GF-D8 (cell line): ENCODE measurements at places on chromosomes 1 and 21.

- DNase-seq: no peak
Measured at GRCh38 chr1:246592695-246593094, 26.4 kb downstream of the CNST start.

- peak; percentile 56 for DNase-seq
Measured at GRCh38 chr1:151326619-151327222, 495 bp downstream of the PI4KB start.

- no peak for DNase-seq
Measured at GRCh38 chr1:71610476-71610875, 529.6 kb upstream of the ZRANB2 start.

DNA sequence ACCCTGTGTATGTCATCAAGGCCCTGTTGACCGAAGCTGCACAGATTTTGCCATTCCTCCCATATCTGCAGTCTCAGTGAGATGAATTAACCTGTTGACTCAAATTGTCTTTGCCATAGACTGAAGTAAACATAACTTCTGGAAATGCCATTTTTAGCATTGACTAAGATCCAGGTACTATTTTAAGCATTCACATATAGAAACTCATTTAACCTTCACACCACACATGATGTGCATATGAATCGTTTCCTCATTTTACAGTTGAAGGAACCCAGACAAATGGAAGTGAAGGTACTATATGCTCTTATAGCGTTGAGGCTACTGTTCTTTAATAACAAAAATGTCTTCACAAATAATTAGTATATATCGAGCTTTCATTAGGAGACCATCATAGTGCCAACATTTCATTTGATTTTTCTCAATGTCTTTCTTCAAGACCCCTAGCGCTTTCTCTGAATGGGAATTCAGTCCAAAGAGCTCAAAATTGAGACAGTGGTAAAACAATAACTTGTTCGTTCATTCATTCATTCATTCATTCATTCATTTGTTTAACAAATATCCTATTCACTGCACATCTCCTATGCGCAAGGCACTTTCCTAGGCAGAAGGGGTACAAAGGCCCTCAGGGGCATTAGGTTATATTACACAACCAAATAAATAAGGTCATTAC lies 444.7 kb downstream of the ADGRL2 start:
- DNase-seq: no peak

- no peak for DNase-seq
Measured at GRCh38 chr1:67836769-67837168, 3.5 kb upstream of the GNG12 start.

GRCh38 chr1:66262208-66262963 lies 271.6 kb upstream of the SGIP1 start:
- DNase-seq: no peak

- no peak for DNase-seq
Measured at GRCh38 chr1:78432016-78432415, 58.8 kb upstream of the PTGFR start.

DNA sequence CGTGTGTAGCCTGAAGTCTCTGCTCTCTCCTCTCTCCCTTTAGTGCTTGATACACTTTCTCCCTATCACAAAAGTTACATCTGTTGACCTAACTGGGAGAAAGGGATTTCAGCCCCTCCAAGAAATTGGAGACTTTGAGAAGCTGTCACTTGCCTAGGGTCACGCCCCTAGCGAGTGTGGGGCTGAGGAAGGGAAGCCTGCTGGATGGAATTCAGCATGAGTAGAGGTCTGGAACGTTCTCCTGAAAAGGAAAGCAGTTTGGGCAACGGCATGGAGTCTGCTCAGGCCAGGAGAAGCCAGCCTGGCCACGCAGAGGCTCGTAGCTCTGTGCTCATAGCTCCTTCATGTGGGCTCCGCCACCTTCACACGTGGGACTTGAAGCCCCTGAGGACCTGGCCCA lies 22.4 kb downstream of the COL16A1 start:
- no peak for DNase-seq

DNA sequence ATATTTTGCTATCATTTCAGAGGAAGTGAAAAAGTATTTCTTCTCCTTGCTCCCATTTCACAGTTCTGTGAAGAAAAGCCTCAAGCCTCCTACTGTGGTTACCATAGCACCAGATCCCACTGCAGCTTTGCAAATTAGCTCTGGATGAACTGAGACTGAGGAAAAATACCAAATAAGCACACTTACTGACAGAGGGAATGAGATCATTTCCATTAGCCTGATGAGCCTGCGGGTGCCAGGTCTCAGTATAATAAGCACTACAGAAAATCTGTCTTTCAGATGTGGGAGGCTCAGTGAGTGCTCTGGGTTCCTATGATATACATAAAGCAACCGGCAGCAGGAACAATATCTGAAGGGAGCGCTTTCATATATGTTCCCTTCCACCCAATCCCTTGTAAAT lies 21.4 kb downstream of the XKR8 start:
- no peak for DNase-seq

- peak; percentile 31 for DNase-seq
Measured at GRCh38 chr1:3453203-3453761, 1.2 kb upstream of the ARHGEF16 start.

- no peak for DNase-seq
Measured at GRCh38 chr1:233168384-233168783, 127.1 kb downstream of the PCNX2 start.

GRCh38 chr1:160451119-160451858 lies 50.9 kb downstream of the VANGL2 start:
- DNase-seq: no peak

- peak; percentile 75 for DNase-seq
Measured at GRCh38 chr1:180163041-180163440, 8.4 kb downstream of the QSOX1 start.

DNA sequence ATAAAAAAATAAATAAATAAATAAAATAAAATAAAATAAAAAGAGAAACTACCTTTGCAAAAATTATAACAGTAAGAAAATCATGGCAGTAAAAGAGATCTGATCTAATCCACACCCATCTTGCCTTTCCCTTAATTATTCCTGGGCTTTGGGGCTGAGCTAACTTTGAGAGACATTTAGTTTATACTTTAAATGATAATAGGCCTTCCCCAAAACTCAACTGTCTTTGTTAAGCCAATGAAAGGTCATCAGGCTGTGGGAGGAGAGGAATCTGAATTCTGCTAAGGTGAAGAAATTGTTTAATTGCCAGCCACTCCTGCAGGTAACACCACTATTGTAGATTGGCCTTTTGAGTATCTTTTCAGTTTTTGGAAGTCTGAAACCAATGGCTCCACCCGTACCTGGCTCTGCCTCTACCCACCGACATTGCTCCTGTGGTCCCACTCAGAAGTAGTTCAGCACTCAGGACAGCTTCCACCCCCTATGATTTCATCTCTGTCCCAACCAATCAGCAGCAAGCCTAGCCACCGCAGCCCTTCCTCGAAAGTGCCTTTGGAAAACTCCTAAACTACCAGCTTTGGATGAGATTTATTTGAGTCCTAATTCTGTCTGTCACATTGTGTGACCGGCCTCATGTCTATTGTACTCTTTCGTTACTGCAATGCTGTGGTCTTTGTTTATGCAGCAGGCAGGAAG lies 23.0 kb upstream of the PNRC2 start:
- no peak for DNase-seq

DNA sequence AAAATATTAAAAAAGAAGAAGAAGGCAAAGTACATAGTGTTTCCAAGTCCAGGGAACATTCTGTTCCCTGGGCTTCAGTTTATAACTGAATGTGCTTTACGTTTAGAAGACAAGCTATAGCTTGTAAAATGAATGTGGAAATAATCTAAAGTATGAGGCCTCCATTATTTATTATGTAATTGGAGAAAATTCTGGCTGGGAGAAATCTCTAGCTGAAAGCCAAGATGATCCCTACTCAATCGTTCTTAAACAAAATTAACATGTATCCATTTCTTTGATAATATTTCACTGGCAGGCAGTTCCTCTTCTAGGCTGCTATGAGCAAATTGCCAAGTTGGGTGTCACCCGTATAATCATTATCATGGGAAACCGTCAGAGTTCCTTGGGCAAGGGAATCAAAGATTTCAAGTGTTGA lies 52.2 kb upstream of the ETS2 start:
- no peak for DNase-seq

GRCh38 chr1:151661751-151662150 lies 49.9 kb downstream of the SNX27 start:
- peak; percentile 72 for DNase-seq

GRCh38 chr1:167121375-167122120 lies 27.7 kb downstream of the STYXL2 start:
- DNase-seq: no peak

- DNase-seq: no peak
Measured at GRCh38 chr21:45910548-45911221, 70.9 kb upstream of the COL6A1 start.

- no peak for DNase-seq
Measured at GRCh38 chr1:35444519-35444774, 112.8 kb downstream of the KIAA0319L start.

- no peak for DNase-seq
Measured at GRCh38 chr1:77958850-77959249, 20.0 kb downstream of the FUBP1 start.

DNA sequence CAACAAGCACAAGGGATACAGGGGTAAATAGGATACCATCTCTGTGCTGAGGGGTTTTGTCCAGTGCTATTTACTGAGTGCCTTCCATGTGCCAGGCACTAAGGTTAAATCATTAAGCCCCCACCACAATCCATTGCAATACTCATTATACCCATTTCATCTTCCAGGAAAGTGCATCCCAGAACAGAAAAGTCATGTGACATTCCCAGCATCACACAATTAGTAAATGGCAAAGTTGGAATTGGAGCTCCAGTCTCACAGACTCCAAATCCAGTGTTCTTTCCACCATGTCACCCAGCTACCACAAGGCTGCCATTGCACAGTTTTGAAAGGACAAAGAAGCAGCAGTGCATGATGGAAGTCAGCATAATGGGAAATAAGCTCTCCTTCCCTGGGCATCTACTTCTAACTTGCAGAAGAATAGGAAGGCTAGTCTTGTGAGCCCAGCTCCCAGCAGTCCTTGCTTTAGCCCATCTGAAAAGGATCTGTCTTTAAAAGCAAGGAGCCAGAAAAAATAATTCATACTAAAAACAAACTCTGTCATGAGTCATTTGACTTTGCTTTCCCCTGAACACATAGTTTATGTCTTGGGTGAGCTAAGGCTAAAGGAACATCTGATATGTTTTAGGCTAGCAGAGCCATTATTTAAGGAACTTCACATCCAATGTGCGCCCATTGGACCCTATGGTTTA lies 111.4 kb upstream of the HOOK1 start:
- no peak for DNase-seq

DNA sequence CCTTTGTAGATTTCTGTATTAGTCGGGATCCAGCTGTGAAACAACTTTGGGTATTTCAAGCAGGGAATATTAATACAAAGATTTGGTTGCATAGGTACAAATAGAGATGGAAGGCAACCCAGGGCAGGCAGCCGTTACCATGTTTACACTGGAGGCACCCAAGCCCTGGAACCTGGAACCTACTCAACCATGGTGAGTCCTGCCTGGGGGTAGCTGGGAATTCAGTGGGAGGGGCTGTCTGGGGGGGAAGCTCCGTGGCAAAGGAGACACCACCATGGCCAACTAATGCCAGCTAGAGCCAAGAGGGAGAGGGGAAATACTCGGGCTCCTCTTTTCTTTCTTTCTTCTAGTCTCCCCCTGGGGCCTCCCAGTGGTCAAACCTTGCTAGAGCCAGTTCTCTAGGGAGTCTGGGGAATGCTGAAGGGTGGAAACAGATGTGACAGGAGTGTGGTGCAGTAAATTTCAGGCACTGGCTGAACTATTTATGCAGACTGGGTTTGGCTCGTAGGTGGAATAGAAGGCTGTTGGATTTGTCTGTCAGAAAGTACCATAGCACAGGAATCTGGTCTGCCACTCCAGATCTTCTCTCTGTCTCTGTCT lies 91.9 kb upstream of the CACNA1E start:
- DNase-seq: no peak

- no peak for DNase-seq
Measured at GRCh38 chr1:236882678-236883077, 87.6 kb downstream of the MTR start.

DNA sequence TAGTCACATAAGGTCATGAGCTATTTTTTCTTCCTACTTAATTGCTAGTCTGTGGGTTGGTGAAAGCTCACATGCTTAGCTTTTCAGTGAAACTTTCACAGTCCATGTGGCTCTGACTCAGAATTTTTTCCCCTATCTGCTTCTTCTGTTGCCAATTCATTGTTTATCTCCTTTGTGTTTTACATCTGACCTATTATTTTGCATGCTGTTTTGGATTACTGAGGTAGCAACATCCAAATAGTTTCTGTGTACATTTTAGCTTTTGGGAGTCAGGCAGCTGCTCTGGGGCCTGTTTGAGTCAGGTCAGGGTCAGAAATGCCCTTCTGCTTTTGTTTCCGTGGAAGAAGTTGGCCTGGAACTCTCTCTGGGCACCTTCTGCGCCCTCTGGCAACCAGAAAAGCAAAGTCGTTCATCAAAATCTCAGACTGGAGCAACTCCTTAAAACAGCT lies 40.0 kb downstream of the ROR1 start:
- DNase-seq: no peak

DNA sequence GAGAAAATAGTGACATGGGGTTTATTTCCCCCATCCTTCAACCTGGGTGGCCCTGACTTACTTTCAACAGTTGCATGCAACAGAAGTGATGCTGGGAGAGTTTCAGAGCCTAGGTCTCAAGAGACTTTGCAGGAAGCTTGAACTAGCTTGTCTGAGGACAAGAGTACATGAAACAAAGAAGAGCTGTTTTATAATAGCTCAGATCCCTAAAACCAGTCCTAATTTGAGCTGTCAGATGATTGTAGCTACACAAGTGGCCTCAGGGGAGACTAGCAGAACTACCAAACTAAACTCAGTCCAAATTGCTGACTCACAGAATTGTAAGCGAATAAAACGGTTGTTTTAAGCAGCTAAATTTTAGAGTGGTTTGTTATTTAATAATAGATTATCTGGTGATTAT lies 17.1 kb downstream of the RC3H1 start:
- no peak for DNase-seq

DNA sequence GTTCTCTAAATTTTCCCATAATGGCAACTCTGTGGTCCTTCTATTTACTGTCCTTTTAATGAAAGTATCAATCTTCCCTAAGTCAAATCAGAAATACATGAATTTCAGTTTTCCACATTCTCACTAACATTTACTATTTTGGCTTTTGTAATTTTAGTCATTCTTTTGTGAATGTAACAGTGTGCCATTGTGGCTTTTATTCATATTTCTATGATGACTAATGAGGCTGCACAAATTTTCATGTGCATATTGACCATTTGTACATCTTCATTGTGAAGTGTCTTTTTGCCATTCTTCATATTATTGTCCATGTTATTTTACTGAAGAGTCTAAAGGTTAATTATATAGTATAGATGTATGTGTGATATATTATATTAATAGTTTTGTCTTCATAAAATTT lies 431.0 kb upstream of the BRINP3 start:
- no peak for DNase-seq

GRCh38 chr1:226209307-226210059 lies 14.0 kb upstream of the MIXL1 start:
- DNase-seq: no peak

DNA sequence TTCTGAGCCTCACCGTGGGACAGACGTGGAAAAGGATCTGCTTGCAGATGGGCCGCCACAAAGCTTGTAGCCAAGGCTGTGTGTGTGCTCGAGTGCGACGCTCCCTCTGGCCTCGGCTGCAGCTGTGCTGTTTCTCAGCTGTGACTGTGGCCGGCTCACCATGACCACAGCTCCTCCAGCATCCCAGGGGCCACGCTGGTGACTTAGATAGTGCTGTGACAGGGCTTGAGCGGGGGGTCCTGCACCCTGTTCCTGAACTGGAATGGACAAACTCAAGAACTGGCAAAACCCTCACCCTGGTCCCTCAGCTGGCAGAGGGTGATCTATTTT lies 17.4 kb upstream of the ACTRT2 start:
- no peak for DNase-seq
